ENCODE measurements at places on chromosomes 4 and X.
A peak's percentile ranks its signal among the peaks of the same experiment; 100 is the strongest.

- DNase-seq, result no peak
These were observed 17.5 kb downstream of the RBBP7 start for GRCh38 chrX:16852617-16853179.

DNA sequence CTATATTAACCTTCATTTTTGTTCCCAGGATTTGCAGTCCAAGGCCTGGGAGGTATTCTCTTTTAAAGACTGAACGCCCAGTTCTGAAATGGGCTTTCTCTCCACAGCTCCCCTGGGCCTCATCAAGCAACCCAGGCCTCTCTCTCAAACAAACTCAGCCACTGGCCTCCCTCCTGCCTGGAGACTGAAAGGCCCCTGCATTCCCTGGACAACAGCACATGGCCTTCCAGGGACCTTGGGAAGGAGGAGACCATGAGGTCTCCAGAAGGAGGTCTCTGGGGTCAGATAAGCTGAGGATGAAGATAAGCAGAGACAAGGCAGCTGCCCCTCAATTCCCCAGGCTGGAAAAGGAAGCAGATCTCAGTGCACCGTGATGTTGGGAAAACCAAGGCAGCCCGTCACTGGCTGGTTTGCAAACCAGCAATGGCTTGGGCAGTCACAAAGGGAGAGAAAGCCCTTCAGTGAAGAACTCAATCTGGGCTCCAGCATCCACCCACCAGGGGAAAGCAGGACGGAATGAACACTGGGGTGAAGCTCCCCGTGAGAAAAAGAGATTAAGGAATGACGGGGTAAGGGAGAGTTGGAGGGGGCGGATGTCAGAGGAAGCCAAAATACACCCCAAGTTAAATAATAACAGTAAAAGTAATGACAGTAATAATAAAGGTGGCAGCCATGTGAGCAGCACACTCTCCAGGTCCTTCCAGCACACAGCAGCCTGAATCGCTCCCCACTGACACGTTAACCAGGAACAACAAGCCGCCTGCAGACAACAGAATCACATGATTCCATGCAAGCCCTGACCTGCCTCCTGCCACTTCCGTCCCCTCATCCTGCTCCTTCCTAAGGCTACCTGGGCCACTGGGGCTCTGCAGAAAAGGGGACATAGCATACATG is 22.3 kb downstream of the AMOT start:
- DNase-seq, result no peak

- DNase-seq, result no peak
These were observed 981 bp upstream of the PITX2 start for GRCh38 chr4:110623718-110624397.

GRCh38 chrX:54085666-54086065 is 41.4 kb upstream of the PHF8 start:
- no peak for DNase-seq

GRCh38 chr4:56940971-56941370 is 33.3 kb downstream of the REST start:
- no peak for DNase-seq

- DNase-seq, result peak; percentile 48
These were observed 2.9 kb downstream of the EDA start for GRCh38 chrX:69618803-69619202.

- DNase-seq, result no peak
These were observed 223.1 kb upstream of the BCOR start for GRCh38 chrX:40320819-40321218.

DNA sequence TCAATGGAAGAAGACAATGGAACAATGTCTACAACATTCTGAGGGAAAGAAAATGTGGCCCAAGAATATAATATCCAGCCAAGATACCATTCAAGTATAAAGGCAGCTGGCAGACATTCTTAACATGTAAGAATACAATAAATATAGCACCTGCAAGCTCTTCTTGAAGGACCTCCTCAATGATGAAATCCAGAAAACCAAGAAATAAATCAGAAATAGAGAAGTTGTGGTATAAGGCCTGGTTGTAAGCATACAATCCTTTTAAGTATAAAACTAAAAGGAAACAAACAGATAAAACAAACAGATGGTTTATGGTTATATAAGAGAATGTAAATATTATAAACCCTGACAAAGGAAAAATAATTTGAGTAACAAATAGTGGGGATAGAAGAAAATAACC is 33.4 kb downstream of the SYTL4 start:
- DNase-seq, result no peak

DNA sequence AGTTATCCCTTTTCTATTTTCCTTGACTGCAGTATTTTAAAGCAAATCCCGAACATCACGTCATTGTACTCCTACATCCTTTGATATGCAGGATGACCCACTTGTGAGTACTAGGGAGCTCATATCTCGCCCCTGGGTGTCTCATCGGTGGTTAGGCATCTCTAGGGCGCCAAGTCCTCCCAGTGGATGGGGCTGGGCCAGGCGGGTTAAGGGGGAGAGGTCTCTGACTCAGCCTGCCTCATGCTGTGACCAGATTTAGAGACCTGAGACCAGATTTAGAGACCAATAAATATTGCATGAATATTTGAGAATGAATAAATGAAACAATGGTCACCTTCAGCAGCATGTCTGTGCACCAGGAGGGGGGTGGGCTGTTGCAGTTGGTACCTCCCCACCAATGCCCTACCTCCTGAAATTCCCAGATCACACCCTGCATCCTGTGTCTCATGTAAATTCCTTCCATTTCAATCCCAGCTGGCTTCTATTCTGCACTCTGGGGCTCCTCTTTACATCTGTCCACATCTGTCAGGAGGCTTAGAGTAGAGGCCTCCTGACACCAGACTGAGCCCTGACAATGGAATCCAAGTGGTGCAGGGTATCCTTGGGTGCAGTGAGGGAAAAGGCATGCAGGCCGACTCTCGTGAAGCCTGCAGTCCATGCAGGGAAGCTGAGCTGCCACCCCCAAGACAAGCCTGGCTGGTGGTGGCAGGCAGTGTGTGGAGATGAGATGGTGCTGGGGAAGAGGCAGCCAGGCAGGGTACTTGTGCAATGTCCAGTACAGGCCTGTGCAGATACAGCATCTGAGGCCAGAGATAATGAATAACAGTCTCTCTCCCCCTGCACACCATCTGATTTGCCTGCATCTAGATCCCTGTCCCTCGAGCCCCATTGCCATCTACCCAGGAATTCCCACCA is 5.2 kb downstream of the APLN start:
- peak; percentile 3 for DNase-seq

DNA sequence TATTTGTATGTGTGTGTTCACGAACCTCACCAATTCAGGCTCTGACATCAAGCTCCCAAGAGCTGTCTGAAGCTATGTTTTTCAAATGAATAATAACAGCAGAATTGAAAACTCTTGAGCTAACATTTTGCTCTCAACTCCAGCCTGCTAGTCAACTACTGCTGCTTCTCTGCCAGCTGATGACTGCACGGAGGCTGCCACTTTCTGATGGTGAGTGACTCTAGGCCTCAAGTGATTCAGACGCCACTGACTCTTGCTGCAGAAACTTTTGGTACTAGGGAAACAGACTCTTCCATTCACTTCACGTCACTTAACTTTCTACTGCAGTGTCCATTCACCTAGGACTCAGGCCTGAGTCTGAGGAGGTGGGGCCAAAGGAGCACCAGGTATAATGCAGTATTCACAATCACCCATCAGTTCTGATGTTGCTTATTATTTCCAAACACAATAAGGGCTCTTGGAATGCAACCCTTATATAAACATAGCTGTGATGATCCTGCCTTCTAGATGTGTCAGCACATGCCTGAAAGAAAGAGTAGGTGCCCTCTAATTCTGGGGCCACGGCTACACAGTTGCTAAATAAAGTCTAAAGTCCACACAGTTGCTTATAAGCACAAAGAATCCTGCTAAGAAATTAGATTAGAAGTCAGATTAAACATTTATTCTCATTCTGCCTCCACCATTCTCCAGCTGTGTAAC is 16.0 kb downstream of the PRDM8 start:
- no peak for DNase-seq

DNA sequence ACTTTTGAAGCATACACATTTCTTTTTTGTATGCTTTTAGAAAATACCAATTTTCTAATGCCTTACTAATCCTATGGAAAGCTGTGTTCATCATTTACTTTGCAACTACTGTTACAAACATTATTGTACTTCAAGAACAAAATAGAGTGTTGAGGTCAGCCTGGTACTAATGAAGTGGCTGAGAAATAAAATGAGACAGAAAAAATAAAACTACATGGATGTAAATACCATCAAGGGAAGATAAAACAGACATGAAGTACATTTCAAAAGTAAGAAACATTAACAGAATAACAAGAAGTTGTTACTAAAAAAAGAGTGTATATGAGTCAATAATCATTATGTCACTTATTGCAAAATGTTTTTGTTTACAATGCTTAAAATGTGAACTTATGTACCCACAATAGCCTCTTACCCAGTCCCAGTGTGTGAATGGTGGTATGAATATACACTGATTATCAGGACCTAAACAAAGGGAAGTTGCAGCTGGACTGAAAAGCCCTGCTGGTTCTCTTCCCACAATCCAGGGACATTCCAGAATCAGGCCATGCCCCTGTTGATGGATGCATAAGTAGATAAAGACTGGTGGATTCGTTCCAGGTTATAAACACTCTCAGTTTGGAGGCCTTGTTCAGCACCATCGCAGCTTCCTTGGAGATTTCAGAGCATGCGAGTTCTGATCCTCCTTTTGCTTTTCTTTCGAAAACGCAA is 2.4 kb upstream of the CSN3 start:
- no peak for DNase-seq

- DNase-seq, result no peak
These were observed 90.7 kb upstream of the S100G start for GRCh38 chrX:16559206-16559619.

- DNase-seq, result peak; percentile 77
These were observed 104.9 kb downstream of the SLIT2 start for GRCh38 chr4:20356565-20356964.

DNA sequence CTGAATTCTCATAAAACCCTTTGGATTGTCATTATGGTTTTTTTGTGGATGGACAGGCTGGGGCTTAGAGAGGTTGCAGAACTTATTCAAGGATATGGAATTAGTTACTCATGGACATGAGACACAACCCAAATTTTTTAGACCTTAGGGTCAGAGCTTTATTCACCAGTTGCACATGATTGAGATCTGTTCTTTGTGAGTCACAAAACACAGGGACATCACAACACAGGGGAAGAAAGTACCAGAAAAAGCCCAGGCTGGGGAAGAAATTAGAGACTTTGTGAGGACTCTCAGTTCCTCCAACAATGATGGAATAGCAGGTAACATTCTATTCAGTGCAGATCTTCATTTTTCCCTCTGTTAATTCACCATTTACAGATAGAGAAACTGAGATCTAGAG is 602.4 kb upstream of the CPEB2 start:
- DNase-seq, result no peak

DNA sequence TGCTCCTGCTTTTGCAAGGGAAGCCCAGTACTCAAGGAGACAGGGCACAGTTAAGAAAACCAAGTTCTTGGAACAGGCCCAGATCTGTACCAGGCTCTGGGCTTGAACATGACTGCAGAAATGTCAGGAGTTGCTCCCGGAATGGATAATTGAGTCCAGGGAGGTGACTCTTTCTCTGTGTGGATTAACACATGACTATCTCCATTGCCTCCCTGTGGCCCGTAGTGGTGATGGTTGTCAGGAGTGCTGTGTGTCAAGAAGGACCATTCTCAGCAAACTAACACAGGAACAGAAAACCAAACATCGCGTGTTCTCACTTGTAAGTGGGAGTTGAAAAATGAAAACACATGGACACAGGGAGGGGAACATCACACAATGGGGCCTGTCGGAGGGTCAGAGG is 39.9 kb downstream of the CCKAR start:
- no peak for DNase-seq

All from kidney (tissue), 22 donors.